ENCODE measurements at places on chromosomes 3 and 15. TPM values are rescaled to one million over a fixed set of nuclear protein-coding genes. Genes with fewer than 3 reads are reported as not detected.

Gene NPAP1
- polyA plus RNA-seq = not detected

Gene SPESP1
- polyA plus RNA-seq = not detected

Gene TBC1D23
- polyA plus RNA-seq = 26.5 TPM

Gene SUSD5
- polyA plus RNA-seq = not detected

Gene CFAP44
- polyA plus RNA-seq = 2.1 TPM

Gene GOLGA8S
- 0.03 TPM for polyA plus RNA-seq

Gene EPHB1
- polyA plus RNA-seq = 0.13 TPM

Gene SYNM
- polyA plus RNA-seq = 1.2 TPM

Gene ECE2
- not detected for polyA plus RNA-seq

Gene CCDC13
- 0.68 TPM for polyA plus RNA-seq

Gene FSIP1
- polyA plus RNA-seq = not detected

GRCh38 chr15:90071220-90071807 is 31.0 kb downstream of the IDH2 start:
- H3K4me3 ChIP-seq = no peak overlapping the region
- no peaks in the 10 kb centered on the region for H3K27me3 ChIP-seq
- no peak overlapping the region for H3K27ac ChIP-seq
- peak; percentile 71 for DNase-seq

GRCh38 chr15:31338879-31339557 is 12.4 kb downstream of the KLF13 start:
- H3K4me3 ChIP-seq = no peak overlapping the region
- DNase-seq = peak; percentile 38
- no peaks in the 10 kb centered on the region for H3K27me3 ChIP-seq

- no peak for DNase-seq
- H3K4me3 ChIP-seq = no peak overlapping the region
- peaks cover 100% of the 10 kb centered on the region for H3K4me1 ChIP-seq
Observed at GRCh38 chr15:98735895-98736617, 87.7 kb downstream of the IGF1R start.

GRCh38 chr3:59514865-59515482 is 465.1 kb upstream of the CFAP20DC start:
- no peaks in the 10 kb centered on the region for H3K27me3 ChIP-seq
- no peaks in the 10 kb centered on the region for H3K4me1 ChIP-seq
- no peak overlapping the region for H3K4me3 ChIP-seq
- H3K27ac ChIP-seq = no peak overlapping the region
- no peak for DNase-seq
- H3K36me3 ChIP-seq = no peaks in the 10 kb centered on the region

DNA sequence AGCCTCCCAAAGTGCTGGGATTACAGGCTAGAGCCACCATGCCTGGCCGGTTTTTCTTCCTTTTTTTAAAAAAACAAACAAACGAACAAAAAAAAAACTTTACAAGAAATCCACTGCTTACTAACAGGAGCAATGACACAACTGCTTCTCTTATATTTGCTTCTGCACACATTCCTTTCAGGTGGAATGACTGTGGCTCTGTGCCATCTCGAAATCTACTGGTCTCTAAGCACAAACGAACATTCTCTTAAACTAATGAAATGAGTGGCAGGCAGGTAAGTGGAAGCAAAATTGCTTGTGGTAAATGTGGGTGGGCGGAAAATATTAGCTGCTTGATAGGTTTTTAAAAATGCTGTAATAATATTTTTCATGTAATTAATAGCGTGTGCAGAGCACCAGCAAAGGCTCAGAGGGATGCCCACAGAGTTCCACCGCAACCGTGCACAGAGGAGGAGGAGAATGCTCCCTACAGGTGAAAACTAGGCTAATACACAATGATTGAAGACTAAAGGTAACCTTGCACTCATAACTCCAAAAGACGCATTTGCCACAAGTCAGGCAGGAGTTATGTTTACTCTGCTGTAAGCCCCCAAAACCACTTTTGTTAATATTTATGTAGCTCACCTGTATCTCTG is 77.4 kb downstream of the LSAMP start:
- no peaks in the 10 kb centered on the region for H3K4me1 ChIP-seq
- H3K36me3 ChIP-seq = no peaks in the 10 kb centered on the region
- H3K27ac ChIP-seq = no peak overlapping the region
- DNase-seq = no peak
- no peaks in the 10 kb centered on the region for H3K27me3 ChIP-seq

DNA sequence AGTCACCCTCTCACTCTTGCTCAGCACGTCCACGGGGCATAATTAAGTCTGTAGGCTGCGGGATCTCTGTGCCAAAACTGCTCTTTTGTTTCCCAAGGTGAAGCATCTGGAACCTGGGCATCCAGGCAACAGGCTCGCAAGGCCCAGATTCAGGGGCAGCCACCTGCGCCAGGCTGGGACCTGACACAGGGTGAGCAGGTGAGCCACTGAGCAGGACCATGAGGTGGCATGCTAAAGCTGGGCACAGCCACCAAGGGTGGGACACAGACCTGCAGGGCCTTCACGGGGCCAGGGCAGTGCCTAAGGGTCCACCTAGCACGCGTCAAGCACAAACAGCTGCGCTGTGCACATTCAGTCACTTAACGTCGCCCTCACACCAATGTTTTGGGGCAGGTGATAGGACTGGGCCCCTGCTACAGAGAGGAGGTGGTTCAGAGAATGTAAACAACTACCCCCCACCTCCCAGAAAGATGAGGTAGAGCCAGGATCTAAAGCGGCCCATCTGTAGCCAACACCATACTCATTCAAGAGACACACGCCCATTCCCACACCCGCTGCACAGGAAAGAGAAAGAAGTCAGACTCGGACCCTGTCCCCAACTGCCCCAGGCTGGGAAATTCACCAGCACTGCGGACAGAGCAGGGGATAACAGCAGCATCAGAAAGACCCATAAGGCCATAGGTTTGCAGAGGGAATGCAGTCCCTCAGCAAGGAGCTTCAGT is 16.3 kb downstream of the XXYLT1 start:
- peaks cover 2% of the 10 kb centered on the region for H3K36me3 ChIP-seq
- H3K27me3 ChIP-seq = no peaks in the 10 kb centered on the region
- DNase-seq = no peak
- no peak overlapping the region for H3K27ac ChIP-seq
- no peak overlapping the region for H3K4me3 ChIP-seq

DNA sequence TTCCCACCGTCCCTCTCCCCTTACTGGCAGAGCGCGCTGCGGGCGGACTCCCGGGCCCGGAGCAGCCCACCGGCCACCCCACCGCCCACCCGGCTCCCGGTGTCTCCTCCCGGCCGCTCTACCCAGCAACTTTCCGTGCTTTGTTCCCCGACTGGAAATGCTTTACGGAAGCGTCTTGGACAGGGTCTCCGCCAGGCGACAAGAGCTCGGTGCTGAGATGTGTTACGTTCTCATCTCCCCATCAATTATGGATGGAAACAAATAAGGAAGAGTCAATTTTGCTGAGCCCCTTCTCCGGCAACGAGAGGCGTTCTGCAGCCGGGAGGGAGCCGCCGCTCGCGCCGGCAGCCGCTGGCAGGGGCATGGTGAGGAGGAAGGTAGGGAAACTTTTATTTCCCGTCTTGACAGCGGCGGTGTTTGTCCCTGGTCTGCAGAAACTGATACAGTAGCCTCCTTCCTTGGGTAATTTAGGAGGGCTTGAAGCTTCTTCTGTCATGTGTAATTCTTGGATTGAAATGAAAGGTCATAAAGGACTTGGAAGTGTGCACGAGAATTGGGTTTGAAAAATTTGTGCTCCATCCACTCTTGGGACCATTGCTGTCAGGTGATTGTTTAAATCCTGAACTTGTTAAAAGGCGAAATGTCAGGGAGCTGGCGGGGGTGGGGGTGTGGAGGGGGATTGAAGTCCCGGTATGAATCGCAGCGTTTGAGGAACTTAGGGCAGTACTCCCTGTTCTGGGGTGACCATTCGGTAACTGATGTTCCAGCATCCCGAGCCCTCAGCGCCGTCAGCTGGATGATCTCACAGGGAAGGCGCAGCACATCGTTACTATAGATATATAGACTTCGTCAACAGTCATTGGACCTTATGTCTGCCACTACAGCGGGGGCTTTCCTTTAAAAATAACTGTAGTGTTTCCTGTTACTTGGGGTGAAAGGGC is 1.5 kb downstream of the SEMA6D start:
- no peak for DNase-seq
- peaks cover 38% of the 10 kb centered on the region for H3K27me3 ChIP-seq
- H3K36me3 ChIP-seq = no peaks in the 10 kb centered on the region
- no peak overlapping the region for H3K4me3 ChIP-seq

DNA sequence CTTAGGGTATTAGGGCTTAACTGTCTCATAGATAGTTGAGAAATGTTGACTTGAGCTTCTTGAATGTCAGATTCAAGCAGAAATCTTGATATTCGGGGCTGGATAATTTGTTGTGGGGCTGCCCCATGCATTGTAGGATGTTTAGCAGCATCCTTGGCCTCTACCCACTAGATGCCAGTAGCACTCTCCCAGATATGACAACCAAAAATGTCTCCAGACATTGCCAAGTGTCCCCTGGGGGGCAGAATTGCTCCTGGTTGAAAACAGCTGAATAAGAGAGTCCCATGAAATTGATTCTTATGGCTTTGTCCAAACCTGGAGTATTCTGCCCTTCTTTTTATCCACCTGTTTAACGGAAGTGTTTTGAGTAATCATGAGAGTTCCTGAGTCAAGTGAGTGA is 15.9 kb upstream of the LCMT2 start:
- H3K4me3 ChIP-seq = no peak overlapping the region
- H3K27ac ChIP-seq = no peak overlapping the region
- no peaks in the 10 kb centered on the region for H3K27me3 ChIP-seq
- DNase-seq = no peak

- H3K4me3 ChIP-seq = no peak overlapping the region
- peaks cover 9% of the 10 kb centered on the region for H3K27me3 ChIP-seq
- DNase-seq = no peak
Observed at GRCh38 chr15:78206326-78207109, 27.8 kb downstream of the ACSBG1 start.

GRCh38 chr3:149571381-149571780 is 86.4 kb downstream of the WWTR1 start:
- H3K27ac ChIP-seq = no peak overlapping the region
- no peak for DNase-seq
- H3K27me3 ChIP-seq = no peaks in the 10 kb centered on the region
- peaks cover 13% of the 10 kb centered on the region for H3K4me1 ChIP-seq
- no peak overlapping the region for H3K4me3 ChIP-seq

- DNase-seq = no peak
- H3K4me3 ChIP-seq = no peak overlapping the region
- H3K27me3 ChIP-seq = no peaks in the 10 kb centered on the region
- H3K4me1 ChIP-seq = peaks cover 10% of the 10 kb centered on the region
- no peak overlapping the region for H3K27ac ChIP-seq
- H3K36me3 ChIP-seq = no peaks in the 10 kb centered on the region
Observed at GRCh38 chr15:56913670-56914069, 4.8 kb upstream of the TCF12 start.

- H3K27me3 ChIP-seq = no peaks in the 10 kb centered on the region
- peaks cover 53% of the 10 kb centered on the region for H3K36me3 ChIP-seq
- H3K27ac ChIP-seq = no peak overlapping the region
- peaks cover 47% of the 10 kb centered on the region for H3K4me1 ChIP-seq
- no peak overlapping the region for H3K4me3 ChIP-seq
Observed at GRCh38 chr3:141439589-141439988, 47.2 kb upstream of the RASA2 start.

DNA sequence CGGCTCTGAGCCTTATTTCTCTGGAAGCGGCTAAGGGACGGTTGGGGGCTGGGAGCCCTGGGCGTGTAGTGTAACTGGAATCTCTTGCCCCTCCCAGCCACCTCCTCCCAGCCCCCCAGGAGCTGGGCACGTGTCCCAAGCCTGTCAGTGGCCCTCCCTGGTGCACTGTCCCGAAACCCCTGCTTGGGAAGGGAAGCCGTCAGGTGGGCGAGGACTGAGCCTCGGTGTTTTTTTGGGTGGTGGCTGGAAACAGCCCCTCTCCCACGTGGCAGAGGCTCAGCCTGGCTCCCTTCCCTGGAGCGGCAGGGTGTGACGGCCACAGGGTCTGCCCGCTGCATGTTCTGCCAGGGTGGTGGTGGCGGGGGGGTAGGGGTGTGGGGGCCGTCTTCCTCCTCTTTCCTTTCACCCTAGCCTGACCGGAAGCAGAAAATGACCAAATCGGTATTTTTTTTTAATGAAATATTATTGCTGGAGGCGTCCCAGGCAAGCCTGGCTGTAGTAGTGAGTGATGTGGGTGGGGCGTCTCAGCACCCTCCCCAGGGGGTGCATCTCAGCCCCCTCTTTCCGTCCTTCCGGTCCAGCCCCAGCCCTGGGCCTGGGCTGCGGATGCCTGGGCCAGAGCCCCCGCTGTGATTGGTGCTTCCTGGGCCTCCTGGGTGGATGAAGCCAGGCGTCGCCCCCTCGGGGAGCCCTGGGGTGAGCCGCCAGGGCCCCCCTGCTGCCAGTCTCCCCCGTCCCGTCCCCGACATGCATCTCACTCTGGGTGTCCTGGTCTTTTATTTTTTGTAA is 58.8 kb upstream of the GOLGA8A start:
- no peaks in the 10 kb centered on the region for H3K4me1 ChIP-seq
- no peak overlapping the region for H3K27ac ChIP-seq
- no peak overlapping the region for H3K4me3 ChIP-seq
- H3K27me3 ChIP-seq = no peaks in the 10 kb centered on the region
